ENCODE measurements at places on chromosomes 3 and 15.

DNA sequence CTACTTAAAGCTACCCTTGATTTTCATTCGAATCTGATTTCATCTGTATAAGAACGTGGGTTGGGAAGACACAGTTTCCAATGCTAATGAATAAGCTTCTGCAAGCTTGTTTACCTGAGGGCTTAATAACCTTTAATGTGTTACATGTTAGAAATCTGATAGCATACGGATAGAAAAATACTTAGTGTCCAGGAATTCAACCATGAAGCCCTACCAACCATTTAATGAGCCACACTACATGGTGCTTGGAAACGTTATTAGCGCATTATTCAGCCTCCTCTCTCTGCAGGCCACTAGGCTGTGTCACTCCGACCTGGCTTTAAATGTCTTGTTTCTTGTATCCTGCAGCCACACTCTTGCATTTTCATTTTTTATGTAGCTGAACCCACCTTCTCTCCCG, 1.6 kb downstream of the FAM81A start:
- no peak for DNase-seq

DNA sequence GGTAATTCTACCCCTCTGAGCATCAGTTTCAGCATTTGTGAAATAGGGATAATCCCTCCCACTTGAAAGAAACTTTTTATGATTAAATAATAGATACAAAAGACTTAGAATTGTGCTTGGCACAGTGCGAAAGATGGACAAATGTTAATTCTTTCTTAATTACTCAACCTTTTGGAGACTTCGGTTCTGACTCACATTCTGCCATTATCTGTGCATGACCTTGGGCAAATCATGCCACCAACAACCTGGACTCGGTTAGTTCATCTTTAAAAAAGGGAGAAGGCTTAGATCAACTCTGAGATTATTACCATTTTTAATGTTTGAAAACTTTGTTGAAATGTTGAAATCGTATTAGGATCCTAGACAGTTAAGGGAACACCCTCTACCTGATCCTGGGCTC, 40.6 kb upstream of the POLR2M start:
- no peak for DNase-seq

DNA sequence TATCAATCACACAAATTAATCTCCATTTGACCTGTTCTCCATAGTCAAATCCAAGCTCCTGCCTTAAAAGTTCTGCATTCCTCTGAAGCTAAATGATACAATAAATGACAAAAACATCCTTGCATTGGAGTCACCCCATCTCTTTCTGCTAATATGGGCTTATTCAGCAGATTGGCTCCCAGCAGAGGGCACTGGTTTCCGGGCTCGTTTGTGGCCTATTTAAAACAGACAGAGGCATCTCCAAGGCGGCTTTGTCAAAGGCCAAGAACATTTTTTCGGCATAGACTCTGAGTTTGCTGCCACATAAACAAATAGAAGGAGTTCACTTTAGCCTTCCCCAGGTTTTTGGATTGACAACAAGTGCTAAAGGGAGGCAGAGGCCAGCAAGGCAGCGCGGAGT, 204.4 kb upstream of the RASGRP1 start:
- DNase-seq, result no peak

DNA sequence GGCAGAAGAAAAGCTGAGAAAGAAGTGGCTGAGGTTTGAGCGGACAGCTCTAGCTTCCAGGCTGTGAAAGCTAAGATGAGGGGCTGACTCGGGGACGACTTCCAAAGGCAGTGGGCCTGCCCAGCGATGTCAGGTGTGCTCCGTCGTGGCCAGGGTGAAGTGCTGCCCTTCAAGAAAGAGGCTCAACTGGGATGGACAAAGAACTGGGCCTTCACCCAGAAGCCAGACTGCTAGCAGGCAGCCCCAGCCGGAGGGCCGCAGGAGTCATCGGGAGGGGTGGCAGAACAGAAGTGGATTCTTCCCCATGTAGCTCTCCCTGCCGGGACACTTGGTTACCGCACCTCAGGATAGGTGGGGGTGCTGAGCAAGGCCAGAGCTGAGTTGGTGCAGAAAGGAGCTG, 13.1 kb upstream of the SEC13 start:
- DNase-seq, result no peak

- DNase-seq, result no peak
Observed at GRCh38 chr3:71816767-71817156, 31.8 kb upstream of the PROK2 start.

- no peak for DNase-seq
Observed at GRCh38 chr3:143035466-143036211, 34.3 kb downstream of the U2SURP start.

Data from effector CD8-positive, alpha-beta T cell (primary cell).